ENCODE measurements at places on chromosomes 1 and 21. TPM values are rescaled to one million over a fixed set of nuclear protein-coding genes. Genes with fewer than 3 reads are reported as not detected.

Gene AMY2A
- polyA plus RNA-seq = not detected

Gene NPHS2
- polyA plus RNA-seq = not detected

Gene ELAVL4
- not detected for polyA plus RNA-seq

Gene GALE
- 31.2 TPM for polyA plus RNA-seq

DNA sequence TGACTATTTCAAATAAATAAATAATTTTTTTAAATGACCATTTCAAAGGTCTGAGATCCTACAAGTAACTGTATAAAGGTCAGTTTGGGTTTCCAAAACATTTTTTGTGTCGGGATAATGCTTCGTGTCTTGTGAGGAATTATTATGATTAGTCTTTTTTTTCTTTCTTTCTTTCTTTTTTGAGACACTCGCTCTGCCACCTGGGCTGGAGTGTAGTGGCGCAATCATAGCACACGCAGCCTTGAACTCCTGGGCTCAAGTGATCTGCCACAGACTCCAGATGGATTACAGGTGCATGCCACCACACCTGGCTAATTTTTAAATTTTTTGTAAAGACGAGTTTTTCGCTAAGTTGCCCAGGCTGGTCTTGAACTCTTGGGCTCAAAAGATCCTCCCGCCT is 1.9 kb upstream of the SDE2 start:
- H3K36me3 ChIP-seq = no peaks in the 10 kb centered on the region
- DNase-seq = no peak

DNA sequence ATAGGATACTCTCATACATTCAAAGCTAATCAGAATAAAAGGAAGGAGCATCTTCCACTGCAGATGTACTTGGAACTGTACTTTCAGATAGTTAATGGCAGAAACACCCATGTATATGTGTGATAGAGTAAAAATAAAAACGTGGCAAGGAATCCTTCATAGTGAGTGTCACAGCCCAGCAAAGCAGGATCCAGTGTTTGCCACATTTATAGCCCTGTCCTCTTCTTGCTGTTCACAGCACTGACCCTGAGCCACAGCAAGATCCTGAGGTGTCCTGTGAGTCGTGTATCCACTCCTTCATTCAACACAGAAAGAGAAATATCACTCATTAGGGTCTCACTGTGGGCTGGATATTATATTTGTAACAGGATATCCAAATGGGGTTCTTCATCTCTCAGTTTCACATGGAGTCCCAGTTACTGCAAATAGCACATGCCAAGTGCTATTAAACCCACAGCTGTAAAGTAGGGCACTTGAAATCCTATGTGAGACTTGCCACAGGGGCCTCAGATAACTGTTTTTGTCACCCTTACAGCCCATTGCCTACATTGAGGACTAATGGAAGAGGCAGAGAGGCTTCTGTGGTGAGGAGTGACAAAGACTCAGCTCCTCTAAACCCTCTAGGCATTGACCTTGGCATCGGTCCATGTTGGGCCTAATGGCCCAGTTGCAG is 41.3 kb downstream of the CYP2J2 start:
- no peak for DNase-seq
- peaks cover 6% of the 10 kb centered on the region for H3K27me3 ChIP-seq
- no peaks in the 10 kb centered on the region for H3K36me3 ChIP-seq
- no peak overlapping the region for H3K4me3 ChIP-seq

DNA sequence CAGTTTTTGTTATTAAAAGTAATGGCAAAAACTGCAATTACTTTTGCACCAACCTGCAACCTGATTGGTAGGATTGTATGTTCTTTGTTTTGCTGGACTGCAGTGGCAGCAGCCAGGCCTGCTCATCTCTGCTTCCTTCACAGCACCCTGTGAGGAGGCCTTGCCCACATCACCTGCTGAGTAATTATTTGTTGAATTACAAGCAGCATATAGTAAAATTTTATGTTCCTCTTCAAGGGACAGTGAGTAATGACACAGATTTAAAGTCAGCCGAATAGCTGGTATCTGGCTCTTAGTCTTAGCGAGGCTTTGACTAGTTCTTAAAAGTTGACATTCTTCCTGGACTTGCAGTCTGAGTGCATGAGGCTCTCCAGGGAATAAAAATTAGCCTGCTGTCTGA is 435.1 kb downstream of the PRDM2 start:
- H3K27ac ChIP-seq = no peak overlapping the region
- H3K36me3 ChIP-seq = no peaks in the 10 kb centered on the region
- no peak for DNase-seq
- H3K4me1 ChIP-seq = no peaks in the 10 kb centered on the region
- H3K4me3 ChIP-seq = no peak overlapping the region
- H3K27me3 ChIP-seq = peaks cover 3% of the 10 kb centered on the region

DNA sequence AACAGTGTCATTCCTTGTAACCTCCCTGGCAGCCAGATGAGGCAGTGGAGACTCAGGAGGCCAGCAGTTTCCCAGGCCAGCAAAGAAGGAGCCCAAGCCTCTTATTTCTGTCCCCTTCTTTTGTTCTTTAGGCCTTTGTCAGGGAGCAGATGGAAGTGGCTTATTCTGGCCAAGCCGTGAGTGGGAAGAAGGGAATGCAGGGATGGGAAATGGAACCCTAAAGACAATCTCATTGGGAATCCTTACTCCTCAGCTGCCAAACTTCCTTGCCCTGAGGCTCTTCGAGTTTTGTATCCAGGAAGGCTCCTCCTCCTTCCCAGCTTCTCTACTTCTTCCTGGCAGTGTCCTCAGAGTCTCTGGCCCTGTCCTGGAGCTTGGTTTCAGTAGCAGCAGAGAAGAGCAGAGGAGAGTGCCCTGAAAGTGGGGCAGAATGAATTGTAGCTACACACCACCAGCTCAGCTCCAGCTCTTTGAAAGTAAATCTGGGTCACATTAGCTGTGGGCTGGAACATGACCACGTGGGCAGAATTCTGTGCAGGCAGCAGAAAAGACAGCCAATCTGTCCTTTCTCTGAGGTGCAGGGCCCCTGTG is 63.9 kb downstream of the NDUFS5 start:
- no peaks in the 10 kb centered on the region for H3K4me1 ChIP-seq
- H3K4me3 ChIP-seq = no peak overlapping the region
- H3K27ac ChIP-seq = no peak overlapping the region
- peaks cover 2% of the 10 kb centered on the region for H3K27me3 ChIP-seq

- H3K27me3 ChIP-seq = no peaks in the 10 kb centered on the region
- H3K4me1 ChIP-seq = no peaks in the 10 kb centered on the region
- peaks cover 22% of the 10 kb centered on the region for H3K36me3 ChIP-seq
- no peak overlapping the region for H3K27ac ChIP-seq
- H3K4me3 ChIP-seq = no peak overlapping the region
These were observed 60.6 kb downstream of the SDCCAG8 start for GRCh38 chr1:243316366-243316989.

DNA sequence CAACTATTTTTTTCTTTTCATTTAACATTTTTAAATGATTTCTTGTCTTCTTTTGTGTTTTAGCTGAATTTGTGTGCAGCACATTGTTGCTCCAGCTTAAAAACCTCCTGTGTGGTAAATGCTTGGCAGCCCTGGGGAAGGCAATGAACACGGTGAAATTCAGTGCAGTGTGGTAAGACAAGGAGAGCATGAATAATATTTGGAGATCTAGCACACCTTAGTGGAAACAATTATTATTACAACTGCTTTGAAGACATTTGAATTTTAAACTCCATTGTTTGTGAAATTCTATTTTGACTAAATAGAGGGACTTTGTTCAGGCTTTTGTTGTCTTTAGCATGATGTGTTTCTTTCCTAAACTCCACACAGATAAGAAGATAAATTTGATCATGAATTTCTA is 242.6 kb upstream of the CXADR start:
- no peak for DNase-seq
- no peaks in the 10 kb centered on the region for H3K27me3 ChIP-seq
- no peak overlapping the region for H3K27ac ChIP-seq

DNA sequence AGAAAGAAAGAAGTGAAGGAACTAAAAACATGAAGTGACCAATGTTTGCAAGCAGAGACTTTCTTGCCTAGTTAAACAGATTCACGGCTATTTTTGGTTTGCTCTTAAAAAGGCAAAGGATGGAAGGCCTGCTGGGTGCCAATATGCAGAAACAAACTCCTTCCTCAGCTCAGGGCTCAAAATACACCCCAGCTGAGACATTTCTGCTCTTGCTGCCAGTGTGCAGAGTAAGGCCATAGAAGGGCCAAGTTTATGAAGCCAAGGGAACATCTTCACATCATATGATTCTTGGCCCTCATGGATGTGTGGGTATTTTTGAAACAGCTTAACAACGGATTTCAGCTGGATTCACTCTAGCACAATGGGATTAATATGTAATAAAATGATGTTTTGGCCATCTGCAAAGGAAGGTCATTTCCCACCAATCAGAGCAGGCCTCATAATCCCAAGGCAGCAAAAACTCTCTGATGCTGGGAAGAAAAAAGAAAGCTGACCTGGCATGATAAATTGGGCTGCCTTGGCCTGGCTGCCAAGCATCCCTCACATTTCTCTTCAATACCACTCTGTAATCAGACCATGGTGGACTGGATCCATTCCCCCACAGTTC is 70.7 kb downstream of the CAPZB start:
- peaks cover 73% of the 10 kb centered on the region for H3K4me1 ChIP-seq
- H3K4me3 ChIP-seq = no peak overlapping the region
- H3K27me3 ChIP-seq = no peaks in the 10 kb centered on the region
- peak overlapping the region; percentile 64 for H3K27ac ChIP-seq

DNA sequence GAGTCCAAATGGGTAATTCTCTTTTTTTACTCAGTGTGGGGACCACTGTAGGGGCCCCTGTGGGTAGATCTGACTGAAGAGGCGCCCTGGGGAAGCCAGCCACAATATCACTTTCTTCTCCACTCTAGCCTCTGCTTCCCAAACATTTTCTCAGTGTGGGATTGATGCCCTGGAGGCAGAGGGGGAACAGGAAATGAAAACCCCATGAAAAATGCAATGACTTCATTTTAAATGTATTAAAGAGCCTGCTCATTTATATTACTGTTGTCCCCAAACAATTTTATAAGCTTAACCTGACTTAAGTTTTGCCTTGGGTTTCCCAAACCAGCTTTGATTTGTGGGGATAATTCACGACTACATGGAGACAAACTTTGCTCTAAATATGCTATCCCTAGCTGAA is 181.9 kb downstream of the C1orf94 start:
- no peak overlapping the region for H3K27ac ChIP-seq
- no peak for DNase-seq
- H3K27me3 ChIP-seq = peaks cover 7% of the 10 kb centered on the region

DNA sequence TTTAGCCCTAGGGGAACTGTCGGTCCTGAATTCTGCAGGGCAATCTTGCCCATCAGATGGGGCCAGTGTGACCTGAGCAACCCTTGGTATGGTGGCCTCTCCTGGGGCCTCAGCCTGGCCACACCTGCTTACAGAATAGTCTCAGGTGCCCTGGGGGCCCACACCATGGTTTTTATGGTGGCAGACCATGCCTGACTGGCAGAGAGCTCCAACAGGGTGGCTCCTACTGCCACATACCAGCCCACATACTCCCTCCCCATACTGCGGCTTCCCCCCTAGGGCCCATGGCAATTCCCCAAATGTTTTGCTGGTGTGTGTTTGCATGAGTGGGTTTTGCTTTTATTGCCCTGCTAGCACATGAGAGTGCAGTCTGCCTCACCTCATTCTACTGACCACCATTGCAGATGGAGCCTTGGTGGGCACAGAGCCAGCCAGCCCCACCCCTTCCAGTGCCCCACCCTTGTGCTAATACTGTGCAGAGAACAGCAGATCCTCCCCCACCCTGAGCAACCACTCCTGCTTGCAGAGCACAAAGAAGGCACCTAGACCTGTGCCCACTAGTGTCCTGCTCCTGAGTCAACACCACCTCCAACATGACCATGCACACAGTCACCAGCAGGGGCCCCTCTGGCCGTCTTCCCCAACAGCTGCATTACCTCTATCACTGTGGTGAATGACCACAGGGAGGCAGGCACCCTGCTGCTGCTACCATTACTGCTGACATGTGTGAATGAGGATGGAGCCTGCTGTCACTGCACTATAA is 86.8 kb downstream of the GDAP2 start:
- H3K36me3 ChIP-seq = peaks cover 44% of the 10 kb centered on the region
- no peak for DNase-seq
- H3K4me3 ChIP-seq = no peak overlapping the region
- no peaks in the 10 kb centered on the region for H3K4me1 ChIP-seq

- no peak for DNase-seq
- H3K27me3 ChIP-seq = no peaks in the 10 kb centered on the region
- H3K36me3 ChIP-seq = peaks cover 27% of the 10 kb centered on the region
- H3K4me3 ChIP-seq = no peak overlapping the region
- peak overlapping the region; percentile 11 for H3K27ac ChIP-seq
These were observed 47.1 kb downstream of the PACC1 start for GRCh38 chr1:212367474-212368072.

DNA sequence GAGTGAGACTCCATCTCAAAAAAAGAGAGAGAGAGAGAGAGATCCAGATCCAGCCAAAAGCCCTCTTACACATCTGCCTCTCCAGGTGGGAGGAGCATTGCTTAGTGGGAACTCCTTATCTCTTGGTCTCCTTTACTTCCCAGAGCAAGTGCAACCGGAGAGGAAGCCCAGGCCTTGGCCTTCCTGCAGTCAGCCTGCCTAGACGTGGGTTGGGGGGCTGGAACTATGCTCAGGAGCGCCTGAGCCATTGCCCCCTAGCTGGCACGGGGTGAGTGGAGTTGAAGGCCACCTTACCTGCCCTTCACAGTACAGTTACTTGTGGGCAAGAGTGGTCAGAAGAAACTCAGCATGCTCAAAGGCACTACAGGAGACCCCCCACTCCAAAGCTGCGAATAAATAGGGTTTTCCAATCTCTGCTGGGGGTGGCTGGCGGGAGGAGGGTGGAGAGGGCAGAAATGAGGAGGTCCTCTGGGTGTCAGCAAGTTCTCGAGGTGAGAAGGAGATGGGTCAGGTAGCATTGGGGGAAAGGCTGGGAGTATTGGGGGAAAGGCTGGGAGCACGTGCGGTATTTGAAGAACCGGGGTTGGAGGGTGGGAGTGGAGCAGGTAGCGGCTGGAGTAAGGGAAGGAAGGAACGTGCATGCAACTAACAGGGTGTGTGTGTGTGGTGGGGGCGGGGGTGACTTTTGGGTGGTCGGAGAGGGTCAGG is 4.7 kb upstream of the DMBX1 start:
- no peak for DNase-seq
- H3K27ac ChIP-seq = no peak overlapping the region
- H3K4me3 ChIP-seq = no peak overlapping the region
- no peaks in the 10 kb centered on the region for H3K4me1 ChIP-seq
- H3K36me3 ChIP-seq = no peaks in the 10 kb centered on the region

DNA sequence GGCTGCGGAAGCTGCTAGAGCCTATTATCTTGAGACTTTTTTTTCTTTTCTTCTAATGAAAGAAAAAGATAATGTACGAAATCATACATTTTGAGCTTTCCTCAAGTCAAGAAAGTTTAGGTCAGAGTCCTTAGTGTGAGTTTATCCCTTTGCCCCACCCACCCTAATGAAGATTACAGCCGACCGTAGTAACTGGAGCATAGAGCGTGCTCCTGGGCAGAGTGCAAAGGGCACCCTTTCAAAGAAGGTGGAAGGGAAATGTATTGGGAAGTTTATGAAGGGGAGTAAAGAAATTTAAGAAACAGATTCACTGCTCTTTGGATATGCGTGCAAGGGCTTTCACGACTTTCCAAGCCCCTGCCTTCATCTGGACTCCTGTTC is 17.2 kb downstream of the GNG12 start:
- H3K4me1 ChIP-seq = no peaks in the 10 kb centered on the region
- no peak overlapping the region for H3K4me3 ChIP-seq
- no peaks in the 10 kb centered on the region for H3K27me3 ChIP-seq
- no peak overlapping the region for H3K27ac ChIP-seq
